Activated T-cell treated with anti-CD3 and anti-CD28 coated beads, Interleukin-2, amount 50 U/mL, for 1 hour (primary cell): ENCODE measurements at places on chromosomes 3 and 15.

DNA sequence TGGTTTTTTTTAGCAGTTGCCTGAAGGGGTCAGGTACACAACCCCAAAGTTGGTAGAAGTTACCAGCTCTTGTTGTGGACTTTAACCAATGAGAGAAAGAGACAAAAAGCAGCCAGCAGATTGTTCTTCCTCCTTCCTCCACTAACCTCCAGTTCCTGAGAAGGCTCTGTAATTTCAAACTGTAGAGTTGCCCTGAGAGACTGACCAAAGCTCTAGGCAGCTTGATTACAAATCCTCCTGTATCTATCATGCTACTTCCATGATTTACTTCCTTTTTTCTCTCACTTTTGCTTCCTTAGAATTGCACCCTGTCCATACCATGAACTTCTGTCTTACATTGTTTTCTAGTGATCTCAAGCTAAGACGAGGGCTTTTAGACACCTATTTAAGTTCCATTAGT, 29.2 kb downstream of the NSUN3 start:
- DNase-seq, result no peak

GRCh38 chr3:134647902-134648760, 2.7 kb downstream of the KY start:
- DNase-seq, result no peak

DNA sequence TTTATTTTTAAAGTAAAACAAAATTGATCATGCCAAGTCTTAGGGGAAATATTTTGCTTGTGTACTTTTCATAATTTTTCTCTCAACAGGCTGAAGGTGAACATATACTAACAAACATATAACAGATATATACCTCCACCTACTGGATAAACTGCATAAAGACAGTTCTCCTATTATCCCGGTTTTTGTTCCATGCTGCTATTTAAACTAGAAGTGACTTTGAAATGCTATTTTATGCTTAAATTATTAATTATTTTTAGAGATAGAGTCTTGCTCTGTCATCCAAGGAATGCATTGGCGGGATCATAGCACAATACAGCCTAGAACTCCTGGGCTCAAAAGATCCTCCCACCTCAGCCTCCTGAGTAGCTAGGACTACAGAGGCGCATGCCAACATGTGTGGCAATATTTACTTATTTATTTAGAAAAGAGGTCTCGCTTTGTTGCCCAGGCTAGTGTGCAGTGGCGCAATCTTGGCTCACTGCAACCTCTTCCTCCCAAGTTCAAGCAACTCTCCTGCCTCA, 49.8 kb downstream of the ST3GAL6 start:
- DNase-seq, result no peak

- DNase-seq, result peak; percentile 11
Observed at GRCh38 chr15:101307048-101307896, 12.2 kb upstream of the SNRPA1 start.

- no peak for DNase-seq
Observed at GRCh38 chr3:8524249-8524648, 22.6 kb downstream of the LMCD1 start.

DNA sequence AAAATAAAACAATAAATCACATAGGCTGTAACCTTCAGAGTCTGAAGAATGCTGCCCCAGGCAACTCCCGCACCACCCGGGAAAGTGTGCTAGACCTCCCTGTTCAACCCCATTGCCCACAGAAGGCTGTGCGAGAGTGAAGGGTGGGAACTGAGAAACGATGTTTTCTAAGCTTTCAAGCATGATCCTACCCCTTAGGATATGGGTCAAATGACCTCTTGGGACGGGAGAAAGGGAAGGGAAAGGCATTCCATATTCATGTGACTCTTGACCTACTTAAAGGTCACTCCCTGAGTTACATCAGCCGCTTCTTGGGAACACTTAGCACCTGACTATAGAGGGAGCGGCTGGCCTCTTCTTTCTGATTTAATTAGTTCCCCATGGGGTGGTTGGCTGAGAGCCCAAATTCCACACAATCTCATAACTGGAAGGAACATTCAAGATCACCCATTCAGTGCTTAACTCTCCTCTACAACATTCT, 114.7 kb upstream of the SLC24A5 start:
- DNase-seq, result no peak

DNA sequence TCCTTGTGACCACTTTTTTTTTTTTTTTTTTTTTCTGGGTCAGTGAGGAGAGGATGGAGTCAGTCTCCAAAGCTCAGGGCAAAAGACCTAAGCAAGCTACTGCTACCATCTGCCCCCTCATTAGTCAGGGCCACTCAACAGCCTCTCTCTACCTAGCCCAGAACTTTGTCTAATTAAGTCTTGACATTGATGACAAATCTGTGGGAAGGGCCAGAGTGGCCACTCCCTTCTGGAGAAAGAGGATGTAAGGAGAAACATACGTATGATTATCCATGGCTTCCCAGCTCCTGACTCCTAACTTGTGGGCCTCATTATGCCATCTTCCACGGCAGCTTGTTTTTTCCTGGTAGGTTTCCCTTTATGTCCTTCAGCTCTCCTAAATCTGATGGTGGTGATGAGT, 37.9 kb downstream of the NR1I2 start:
- no peak for DNase-seq

GRCh38 chr3:139928708-139929505, 6.1 kb upstream of the CLSTN2 start:
- DNase-seq, result no peak

DNA sequence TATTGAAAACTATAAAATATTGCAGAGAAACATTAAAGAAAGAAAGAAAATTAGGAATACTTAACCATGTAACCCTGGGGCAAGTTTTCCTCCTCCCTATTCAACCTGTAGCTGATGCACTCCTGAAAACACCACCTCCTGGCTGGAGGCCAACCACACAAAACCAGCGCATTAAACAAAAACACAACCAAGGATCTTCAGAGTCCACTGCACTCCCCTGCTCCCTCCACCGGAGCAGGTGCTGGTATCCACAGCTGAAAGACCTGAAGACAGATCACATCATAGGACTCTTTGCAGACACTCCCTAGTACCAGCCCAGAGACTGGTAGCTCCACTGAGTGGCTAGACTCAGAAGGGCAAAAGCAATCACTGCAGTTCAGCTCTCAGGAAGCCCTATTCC, 13.6 kb upstream of the ADAMTS17 start:
- no peak for DNase-seq

- no peak for DNase-seq
Observed at GRCh38 chr3:151169262-151169947, 33.6 kb downstream of the GPR171 start.

DNA sequence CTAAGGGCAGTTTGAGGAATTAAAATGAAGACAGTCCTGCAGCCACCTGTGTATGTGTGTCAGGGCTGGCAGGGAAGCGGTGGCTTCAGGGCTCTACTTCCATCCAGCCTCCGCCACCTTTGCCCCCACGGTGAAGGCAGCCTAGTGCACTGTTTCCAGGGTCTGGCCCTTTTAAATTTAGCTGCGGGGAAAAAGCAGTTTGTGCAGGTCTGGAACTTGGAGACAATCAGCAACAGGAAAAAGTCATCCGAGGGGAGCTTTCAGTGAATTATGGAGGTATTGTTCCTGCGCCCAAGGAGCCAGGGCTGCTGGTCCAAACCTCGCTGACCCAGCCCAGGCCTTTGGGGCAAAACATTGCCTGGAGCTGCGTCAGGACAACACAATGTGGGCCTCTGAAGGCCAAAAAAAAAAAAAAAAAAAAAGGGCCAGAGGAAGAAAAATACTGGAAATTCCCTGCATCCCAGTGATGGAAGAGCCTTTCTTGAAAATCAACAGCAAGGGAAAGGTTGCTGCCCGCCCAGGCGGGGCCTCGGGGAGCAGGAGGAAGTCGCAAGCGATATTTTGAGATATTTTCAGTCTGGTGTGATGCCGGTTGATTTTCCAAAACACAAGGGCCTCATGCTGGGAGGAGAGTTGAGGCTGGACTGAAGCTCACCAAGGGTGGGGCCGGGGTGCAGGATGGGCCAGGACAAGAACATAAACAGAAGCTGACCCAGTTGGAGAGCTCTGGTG, 25.5 kb upstream of the FGD5 start:
- DNase-seq, result no peak

- DNase-seq, result no peak
Observed at GRCh38 chr3:126313580-126314304, 43.5 kb downstream of the KLF15 start.

DNA sequence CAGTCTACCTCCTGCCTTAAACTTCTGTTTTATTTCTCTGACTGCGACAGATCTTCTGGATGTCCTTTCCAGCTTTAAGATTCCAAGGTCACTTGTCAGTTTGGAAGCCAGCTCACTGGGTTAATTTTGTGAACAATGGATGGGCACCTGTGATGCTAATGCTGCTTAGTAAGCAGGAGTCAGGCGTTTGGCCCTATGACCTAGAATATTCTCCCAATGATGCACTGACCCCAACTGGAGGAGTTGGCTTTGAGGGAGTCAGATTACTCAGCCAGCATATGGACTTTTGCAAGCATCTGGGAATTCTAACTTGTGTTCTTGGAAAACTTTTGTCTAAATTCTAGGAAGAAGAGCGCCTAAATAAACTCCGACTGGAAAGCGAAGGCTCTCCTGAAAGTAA, 28.1 kb downstream of the HACD3 start:
- DNase-seq, result no peak

DNA sequence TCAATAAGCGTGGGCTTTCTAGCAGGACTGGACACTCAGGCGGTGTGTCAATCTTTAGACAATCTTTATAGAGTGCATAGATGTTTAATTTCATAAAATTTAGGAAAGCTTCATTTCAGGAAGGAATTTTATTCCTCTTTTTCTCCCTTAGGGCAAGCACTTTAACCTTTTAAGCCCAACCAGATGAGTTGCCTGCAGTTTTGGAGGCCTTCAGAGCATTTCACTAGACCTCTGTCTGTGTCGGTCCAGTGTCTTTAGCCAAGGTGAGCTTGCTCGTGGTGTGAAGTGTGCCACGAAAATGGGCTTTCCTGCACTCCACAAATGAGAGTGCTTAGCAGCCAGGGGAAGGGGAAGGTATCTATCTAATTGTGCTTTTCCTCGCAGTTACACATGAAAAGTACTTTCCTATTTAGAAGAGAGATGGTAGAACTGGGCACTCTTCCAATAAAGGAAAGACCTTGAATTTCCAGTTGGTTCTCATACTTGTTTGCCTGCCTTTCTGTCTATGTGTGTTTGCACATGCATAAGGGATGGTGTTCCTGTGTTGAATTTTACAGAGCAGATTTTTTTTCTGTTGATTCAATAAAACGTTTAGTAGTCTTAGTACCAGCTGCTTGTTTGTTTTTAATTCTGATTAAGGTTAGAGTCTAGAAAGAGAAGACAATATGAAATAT, 53.6 kb downstream of the FEZF2 start:
- DNase-seq, result no peak

- no peak for DNase-seq
Observed at GRCh38 chr3:45596290-45596791, 1.8 kb downstream of the LIMD1 start.

GRCh38 chr3:119902061-119902460, 120.2 kb downstream of the NR1I2 start:
- no peak for DNase-seq

DNA sequence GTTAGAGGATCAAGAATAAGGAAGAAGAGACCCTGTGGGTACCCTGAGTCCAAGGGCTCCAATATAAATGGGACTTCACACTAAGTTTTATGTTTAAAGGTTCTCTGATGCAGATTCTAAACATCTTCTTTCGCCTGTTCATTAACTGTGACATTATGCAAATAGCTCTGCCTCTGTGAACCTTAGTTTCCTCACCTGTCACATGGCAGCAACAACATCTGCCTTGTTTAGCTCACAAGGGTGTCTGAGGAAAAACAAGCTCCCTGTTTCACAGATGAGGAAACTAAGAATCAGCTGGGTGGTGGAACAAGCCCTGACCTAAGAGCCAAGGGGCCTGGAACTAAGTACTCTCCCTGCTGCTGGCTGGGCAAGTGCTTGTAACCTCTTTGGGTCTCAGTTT, 40.8 kb downstream of the GOLGA6L1 start:
- no peak for DNase-seq

DNA sequence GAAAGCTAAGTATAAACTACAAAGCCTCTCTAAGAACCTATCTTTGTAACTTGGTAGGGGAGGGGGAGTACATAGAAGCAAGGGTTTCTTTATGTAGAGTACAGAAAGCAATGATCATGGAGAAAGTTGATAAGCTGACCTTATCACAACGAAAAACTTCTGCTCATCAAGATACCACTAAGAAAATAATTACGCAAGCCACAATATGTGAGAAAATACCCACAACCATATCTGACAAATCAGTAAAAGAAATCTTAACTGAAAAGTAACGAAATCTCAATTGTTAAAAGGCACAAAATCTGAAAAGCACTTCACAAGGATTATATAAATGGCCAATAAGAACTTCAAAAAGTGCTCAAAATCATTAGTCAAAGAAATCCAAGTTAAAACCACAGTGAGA, 35.1 kb upstream of the RPS17 start:
- no peak for DNase-seq

- no peak for DNase-seq
Observed at GRCh38 chr3:174100744-174101143, 703.2 kb downstream of the NLGN1 start.

GRCh38 chr3:119080364-119080763, 45.7 kb upstream of the IGSF11 start:
- no peak for DNase-seq

- DNase-seq, result peak; percentile 64
Observed at GRCh38 chr3:134600685-134601463, 49.9 kb downstream of the KY start.

- DNase-seq, result no peak
Observed at GRCh38 chr3:125168711-125169393, 43.7 kb downstream of the SLC12A8 start.

GRCh38 chr3:42805141-42805821, 991 bp upstream of the HIGD1A start:
- no peak for DNase-seq
